ENCODE measurements at places on chromosomes 6 and 20.

DNA sequence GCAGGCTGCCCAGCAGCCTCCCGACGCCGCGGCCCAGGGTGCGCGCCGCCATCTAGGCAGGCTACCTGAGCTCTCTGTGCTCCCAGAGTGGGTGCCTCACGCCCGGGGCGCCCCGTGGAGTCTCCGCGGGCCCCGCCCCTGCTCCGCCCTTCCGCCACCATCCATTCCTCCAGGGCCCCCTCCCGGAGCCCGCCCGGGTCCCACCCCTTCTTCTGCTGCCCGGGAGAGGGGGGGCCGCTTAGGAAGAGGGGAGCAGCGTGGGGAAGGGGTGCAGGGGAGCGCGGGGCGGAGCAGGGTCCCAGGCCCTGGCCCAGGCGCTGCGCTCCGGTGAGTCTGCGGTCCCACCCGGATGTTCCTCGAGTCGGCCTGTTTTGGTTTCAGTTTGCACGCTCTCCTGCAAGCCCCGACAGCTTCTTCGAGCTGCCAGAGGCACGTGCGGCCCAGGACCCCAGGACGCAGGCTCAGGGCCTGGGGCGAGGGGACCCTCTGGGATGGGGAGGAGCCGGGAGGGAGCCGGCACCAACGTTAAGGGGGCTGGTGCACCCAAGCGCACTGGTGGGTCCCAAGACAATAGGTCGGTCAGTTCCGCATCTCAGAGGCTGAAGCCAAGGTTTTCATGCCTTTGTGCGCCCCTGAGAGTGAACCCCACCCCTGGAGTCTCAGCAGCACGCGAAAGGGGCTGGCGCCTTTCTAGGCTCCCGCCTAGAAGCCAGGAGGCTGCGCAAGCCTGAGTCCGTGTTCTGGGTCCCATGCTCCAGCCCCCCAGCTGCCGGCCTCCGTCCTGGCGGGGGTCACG, at the start of gene ACSS1:
TSS of gene ACSS1 (minus strand) at position 89 of the 796 bp plus-strand sequence. CDS start at position 52, 37 bp downstream.
- DNase-seq, result peak; percentile 47

DNA sequence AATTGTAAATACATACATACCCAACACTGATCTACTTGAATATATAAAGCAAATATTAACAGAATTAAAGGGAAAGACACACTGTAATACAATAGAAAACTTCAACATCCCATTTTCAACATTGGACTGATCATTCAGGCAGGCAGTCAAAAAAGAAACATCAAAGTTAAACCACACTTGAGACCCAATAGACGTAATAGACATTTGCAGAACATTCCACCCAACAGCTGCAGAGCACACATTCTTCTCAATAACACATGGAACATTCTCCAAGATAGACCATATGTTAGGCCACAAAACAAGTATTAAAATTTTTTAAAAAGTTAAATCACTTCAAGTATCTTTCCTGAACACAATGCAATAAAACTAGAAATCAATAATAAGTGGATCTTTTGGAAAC, 698.2 kb downstream of the COL12A1 start:
- DNase-seq, result no peak

DNA sequence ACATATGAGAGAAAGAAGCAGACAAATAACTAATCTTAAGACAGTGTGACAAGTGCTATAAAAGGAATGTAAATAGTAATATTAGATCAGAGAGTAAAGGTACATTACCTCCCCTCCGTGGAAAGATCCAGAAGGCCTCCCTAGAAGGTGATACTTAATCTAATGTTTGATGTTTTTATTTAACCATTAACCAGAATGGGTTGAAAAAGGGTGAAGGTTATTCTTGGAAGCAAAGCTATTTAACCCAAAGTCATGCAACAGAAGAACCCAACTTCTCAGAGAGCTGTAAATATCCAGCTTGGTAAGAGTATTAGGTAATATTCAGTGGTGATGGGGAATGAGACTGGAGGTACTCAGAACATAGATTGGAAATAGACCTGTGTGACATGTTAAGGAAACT, 68.0 kb upstream of the HIVEP1 start:
- DNase-seq, result no peak

GRCh38 chr20:14342918-14343317, 5.5 kb upstream of the FLRT3 start:
- DNase-seq, result no peak

DNA sequence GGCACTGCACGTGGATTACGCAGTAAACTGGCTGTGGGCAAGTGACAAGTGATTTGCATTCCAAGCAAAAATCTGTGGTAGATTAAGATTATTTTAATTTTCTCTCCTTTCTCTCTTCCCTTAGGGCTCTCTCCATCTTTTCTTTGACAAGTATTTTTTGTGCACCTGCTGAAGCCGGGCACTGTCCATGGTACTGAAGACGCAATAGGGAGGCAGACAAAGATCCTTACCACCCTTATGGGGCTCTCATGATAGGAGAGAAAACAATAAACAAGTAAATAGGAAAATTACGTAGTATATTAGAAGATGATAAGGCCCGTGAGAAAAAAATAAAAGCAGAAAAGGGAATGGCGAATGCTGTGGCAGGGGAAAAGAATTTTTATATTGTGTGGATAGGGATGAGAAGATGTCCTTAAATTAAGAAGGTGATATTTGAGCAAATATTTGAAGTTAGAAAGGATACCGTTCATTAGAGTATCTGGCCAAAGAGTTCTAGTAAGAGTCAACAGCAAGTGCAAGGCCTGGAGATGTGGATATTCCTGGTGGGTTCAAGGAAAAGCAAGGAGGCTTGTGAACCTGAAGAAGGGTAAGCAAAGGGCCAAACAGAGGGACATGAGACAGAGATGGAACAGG, 146.0 kb downstream of the LAMP5 start:
- no peak for DNase-seq

DNA sequence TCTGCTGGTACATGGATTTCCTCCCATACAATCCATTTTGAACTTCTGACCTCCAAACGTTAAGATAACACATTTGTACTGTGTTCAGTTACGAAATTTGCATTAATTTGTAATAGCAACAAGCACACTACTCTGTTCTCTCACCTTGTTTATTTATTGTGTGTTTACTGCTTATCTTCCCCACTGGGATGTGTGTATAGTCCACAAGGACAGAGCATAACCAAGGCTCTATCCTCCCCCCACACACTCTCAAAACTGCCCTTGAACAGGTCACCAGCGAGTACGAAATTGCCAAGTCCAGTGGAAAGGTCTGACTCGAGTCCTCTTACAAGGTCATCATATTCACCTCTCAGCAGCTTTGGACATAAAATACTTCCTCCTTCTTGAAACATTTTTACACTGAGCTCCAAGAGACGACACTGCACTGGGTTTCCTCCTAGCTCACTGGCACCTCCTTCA, 18.6 kb downstream of the ADTRP start:
- DNase-seq, result no peak

DNA sequence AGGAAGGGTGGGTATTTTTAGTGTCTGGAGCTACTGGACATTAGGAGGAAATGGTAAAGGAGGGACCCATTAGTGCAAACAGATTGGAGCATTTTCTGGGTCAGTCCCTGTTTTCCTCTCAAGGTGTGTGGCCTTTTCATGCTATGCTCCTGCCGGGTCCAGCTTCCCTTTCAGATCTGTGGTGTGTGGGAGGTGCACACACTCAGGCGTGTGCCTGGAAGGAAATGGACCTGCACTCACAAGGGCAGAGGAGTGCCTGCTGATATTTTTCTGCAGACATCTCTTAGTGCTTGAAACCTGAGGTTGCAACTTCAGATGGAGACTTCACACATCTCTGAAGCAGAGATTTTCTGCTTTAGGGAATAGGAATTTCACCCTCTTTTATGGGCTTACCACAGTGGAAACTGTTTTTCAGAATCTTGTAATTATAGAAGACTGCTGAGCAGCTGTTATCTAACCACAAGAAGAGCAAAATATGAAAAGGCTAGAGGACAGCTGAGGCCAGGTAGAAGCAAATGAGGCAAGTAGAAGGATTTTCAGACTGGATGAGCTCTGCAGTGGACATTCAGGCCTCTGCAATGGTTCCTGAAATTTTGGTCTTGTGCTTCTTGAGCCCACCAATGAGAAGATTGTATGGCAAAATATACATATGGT, 764.3 kb downstream of the QKI start:
- DNase-seq, result no peak

- DNase-seq, result no peak
These were observed 376.2 kb downstream of the BTBD3 start for GRCh38 chr20:12293900-12294299.

All from T-helper 2 cell (primary cell).